ENCODE measurements at places on chromosomes 4 and X.

- DNase-seq = no peak
Observed at GRCh38 chr4:169404960-169405359, 134.2 kb upstream of the SH3RF1 start.

DNA sequence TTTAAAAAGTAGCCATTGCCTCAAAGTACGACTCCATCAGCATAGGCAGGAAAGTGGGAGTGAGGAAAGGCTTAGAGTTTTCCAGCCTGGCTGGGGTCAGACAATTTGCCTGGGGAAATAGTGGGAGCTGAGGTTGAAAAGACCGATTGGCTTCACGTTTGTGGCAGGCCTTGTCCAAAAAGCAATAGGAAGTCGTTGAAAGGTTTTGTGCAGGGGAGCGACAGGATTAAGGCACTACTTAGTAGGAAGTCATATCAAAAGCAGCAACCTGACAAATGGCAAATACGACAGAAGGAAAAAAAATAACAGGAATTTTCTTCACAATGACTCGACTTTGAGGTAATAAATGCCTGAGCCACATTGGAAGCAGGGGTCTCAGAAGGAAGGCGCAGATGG, 691 bp upstream of the EREG start:
- no peak for DNase-seq

DNA sequence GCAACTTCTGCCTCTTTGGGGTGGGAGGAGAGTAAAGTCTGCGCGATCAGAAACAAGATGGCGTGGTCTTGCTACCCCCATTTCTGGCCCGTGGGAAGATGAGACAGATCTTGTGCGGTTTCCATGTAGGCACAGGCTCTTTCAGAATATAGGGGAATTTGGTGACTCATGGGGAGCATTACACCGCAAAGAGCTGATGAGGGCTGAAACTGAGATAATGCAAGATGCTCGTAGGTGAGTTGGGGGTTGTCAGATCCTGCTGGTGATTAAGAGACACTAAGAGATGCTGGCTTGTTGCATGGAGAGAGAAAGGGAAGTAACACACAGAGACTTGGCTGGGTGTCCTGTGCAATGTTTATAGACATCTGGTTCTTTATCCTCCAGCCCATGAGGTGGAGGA, 1.5 kb downstream of the EVC start:
- no peak for DNase-seq

DNA sequence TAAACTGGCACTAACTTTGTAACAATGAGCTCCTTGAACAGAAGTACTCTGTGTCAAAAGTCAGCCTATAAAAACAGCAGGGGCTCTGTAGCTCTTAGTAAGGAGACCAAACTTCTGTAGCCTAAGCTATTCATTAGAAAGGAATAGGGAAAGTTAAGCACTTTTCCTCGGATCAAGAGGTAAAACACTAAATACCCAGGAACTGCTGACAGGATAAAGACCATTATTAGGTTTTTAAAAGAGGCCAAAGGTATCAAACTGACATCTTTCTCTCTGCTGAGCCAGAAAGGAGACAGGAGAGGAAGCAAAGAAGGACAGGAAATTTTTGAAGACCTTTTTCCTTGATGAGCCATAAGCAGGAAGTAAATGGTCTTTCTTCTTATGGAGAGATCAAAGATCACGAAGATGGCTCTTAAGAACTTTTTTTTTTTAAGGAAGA, 31.9 kb downstream of the ANAPC10 start:
- DNase-seq = no peak

DNA sequence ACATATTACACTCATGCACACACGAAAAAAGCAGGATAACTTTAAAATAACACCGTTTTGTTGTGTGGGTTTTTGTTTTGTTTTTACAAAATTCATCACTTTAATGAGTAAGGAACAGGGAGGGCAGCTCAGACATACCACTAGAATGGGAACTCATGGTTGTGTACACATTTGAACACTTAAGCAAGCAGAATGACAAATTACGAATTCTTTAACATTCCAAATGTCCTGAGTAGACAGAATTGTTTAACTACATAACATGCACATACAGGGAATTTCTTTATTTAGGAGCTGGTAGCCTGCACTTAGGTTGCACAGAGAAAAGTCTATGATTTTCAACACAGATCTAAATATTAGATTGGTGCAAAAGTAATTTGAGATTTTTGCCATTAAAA, 96.4 kb downstream of the ATP8A1 start:
- DNase-seq = no peak

DNA sequence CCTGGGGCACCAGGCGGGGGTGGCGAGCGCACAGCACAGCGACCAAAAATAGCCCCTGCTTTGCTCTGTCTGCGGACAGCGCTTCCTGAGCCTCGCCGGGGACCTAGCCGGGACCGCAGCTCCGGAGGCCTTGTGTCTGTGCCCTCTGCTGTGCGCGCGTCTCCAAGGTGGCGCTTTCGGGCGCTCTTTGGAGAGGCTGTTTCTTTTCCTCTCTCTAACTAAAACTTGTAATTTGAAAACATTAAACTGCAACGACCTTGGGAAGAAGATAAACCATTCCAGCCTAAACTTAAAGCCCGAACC, 3.4 kb downstream of the ARX start:
- DNase-seq = no peak

DNA sequence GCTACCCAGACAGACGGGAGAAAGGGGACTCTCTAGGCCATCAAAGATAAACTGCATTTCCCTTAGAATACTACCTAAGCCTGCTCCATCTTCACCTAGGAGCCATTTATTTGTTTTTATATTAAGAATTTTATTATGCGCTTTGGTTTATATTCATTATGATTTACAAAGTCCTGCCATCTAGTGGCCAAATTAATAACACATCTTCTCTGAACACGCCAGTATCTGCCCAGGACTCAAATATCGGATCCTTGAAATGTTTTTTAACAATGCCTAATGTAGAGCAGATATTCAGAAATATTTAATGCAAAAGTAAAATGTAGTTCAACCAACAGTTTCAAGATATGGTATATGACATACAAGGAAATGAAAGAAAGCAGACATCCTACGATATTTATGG, 20.8 kb upstream of the PRPS2 start:
- DNase-seq = no peak

DNA sequence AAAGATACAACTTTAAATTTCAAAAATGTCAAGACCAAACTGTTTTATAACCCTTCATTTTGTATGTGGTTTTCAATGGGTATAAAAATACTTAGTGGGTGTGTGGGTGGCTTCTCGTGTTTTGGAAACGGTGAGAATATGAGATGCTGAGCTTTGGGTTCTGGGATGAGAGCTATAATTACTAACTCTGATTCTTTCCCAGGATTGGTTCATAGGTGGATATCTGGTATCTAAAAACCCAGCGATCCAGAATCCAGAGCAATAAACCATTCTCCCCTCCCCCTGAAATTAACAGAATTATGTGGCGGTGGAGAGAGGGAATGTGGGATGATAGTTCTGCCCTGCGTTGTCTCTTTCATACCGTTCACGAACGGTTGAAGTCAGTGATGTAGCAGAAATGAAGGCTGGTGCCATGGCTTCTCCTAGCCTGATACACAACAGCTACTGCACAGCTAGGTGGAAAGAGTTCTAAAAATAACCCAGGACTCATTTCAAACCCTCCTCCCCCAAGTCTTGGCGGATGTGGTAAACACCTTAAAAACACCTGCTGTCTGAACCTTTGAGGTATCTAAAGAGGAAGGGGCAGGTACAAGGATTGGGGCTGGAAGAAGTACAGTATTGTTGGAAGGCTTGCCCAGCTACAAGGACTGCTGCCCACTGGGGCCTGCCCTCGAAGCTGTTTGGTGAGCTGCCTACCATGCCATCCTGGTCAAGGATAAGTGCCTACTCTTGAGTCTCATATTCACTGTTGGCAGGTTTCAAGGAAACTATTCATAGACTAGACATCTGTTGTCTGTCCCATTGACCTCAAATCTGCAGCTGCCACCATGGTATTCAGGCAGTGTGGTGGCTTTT, 44.5 kb downstream of the SEPTIN11 start:
- DNase-seq = no peak

DNA sequence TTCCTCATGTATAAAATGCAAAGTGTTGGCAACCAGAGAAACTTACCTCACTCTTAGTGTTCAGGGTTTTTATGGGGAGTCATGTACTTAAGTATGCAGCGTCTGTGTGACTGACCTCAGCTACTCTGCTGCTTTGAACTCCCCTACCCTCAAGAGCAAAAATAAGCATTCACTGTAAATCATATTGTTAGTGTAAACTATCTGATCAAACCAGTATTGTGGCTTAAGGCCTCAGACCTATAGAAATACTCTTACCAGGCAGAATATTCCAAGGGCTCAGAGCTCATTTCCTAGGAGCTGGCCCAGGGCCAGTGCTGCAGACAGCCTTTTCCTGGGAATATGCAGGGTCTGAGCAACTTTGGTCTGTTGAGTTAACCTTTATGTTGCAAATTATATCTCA, 453.1 kb downstream of the CCSER1 start:
- DNase-seq = no peak

GRCh38 chr4:1446502-1447386, 40.5 kb upstream of the NKX1-1 start:
- no peak for DNase-seq

DNA sequence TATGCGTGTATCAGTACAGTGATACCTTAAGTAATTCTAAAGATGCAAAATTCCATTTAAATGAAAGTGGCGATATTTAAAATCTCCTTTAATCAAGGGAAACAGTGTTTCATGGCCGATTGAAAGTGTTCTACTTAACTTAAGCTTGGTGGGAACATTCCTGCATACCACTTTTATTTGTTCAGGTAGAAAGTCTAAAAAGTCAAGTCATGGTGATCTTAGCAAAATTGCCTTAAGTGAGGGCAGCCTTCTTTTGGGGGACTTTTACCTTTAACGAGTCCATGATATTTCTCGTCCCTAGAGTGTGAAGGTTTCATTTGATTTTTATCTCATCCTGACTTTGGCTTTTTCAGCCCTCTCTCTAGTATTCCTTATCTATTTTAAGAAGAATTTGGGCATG, 149.2 kb downstream of the KDM6A start:
- no peak for DNase-seq

DNA sequence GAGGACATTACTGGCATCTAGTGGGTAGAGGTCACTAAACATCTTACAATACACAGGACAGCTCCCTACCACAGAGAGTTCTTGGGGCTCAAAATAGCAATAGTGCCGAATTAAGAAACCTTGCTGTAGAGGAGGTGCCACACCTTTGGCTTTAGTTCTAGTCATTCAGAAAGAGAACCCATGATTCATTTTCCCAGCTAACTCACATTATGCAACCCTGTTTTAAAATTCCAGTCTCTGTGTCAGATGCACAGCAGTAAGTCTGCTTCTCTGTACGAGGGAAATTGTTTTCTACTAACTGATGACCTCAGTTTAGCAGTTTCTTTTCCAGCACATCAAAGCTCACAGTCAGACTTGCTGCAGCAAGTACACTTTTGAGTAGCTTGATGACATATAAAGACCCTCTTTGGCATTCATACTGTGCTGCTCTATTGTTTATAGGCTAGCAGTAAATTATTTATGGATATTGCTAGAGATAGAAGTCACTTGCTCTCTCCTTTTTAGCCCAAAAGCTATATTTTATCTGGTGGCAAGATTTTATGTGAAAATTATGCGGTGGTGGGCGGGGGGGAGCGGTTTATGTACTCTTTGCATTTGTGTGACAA, 487.8 kb upstream of the MAGEB18 start:
- DNase-seq = no peak

DNA sequence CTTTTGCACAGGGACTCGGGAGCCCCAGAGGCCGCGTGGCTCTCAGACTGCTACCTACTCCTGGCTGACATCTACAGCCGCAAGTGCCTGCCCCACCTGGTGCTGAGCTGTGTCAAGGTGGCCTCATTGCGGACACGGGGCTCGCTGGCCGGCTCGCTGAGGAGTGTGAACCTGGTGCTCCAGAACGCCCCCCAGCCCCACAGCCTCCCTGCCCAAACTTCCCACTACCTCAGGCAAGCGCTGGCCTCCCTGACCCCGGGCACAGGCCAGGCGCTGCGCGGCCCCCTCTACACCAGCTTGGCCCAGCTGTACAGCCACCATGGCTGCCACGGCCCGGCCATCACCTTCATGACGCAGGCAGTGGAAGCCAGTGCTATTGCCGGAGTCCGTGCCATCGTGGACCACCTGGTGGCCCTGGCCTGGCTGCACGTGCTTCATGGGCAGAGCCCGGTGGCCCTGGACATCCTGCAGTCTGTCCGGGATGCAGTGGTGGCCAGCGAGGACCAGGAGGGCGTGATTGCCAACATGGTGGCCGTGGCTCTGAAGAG, 28.8 kb downstream of the SH3TC1 start:
- no peak for DNase-seq

DNA sequence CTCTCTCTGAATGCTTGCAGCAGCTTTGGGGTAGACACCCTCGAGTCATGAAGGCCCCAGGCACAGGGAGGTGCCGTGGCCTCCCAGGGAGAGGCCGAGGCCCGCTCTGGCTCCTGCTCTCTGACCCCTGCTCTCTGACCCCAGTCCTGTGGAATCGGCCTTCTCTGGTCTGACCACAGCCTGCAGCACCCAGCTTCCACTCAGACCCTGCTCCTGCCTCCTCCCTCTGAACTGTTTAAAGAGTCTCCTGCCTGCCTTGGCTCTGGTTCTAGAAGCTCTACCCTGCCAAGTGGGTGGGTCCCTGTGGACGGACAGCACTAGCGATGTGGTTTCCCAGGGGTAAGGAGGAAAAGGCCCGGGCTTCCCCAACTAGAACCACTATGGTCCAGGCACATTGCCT, 78.2 kb upstream of the TMEM150C start:
- DNase-seq = no peak

GRCh38 chr4:80803337-80803736, 227.2 kb upstream of the BMP3 start:
- no peak for DNase-seq

DNA sequence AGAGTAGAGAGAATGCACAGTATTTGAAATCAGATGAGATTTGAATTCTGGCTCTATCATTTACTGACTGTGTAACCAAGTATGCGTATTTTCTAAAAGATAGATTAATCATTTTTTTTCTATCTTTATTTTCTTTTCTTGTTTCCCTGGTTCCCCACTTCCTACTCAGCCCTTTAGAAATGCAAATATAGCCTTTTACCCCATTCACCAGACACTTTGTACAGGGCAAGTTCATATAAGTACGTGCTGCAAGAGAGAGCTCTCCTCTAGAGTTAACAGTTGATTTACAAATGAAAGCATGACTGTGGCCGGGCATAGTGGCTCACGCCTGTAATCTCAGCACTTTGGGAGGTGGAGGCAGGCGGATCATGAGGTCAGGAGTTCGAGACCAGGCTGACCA, 17.8 kb upstream of the TDO2 start:
- DNase-seq = no peak

- DNase-seq = no peak
Observed at GRCh38 chr4:139919004-139919403, 235.0 kb downstream of the MAML3 start.

DNA sequence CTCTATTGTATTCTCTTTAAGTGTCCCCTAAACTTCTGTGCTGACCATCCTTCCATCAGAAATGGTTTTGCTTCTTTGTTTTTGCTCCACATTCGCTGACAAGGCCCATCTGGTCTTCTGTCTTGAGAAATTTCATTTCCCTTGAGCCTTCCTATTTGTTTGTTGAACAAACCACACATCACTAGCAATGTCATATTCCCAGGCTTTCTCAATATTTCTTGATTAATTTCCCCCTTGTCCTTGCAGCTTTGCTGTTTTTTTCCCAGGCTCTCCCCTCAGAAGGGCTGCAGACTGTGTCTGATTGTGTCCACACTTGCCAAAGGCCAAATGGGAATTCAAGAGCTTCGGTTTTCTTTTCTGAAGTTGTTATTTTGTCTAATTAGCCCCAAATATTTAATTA, 158.9 kb downstream of the MID1IP1 start:
- no peak for DNase-seq

Data from SK-N-MC (cell line).